ENCODE measurements at places on chromosomes 6 and 20. TPM values are rescaled to one million over a fixed set of nuclear protein-coding genes. Genes with fewer than 3 reads are reported as not detected.

Gene GZF1
- total RNA-seq: 15.6 TPM

Gene FGD2
- not detected for total RNA-seq

Gene COX4I2
- not detected for total RNA-seq

Gene AIF1
- not detected for total RNA-seq

Gene ULBP2
- total RNA-seq: 6.6 TPM

Gene SLC12A5
- not detected for total RNA-seq

Gene UBD
- total RNA-seq: not detected

Gene SGK2
- total RNA-seq: not detected

Gene SLC35F1
- 0.15 TPM for total RNA-seq

Gene OOEP
- not detected for total RNA-seq

Gene RNF5
- 74.6 TPM for total RNA-seq

Gene TNXB
- 0.17 TPM for total RNA-seq

Gene GJA1
- 82.4 TPM for total RNA-seq

Gene IL17A
- not detected for total RNA-seq

Gene MYT1
- total RNA-seq: not detected

Gene CAP2
- total RNA-seq: 2.7 TPM

Gene MICA
- 106 TPM for total RNA-seq

Gene BACH2
- 2.0 TPM for total RNA-seq

Gene SRMS
- not detected for total RNA-seq

Gene LIME1
- total RNA-seq: 6.7 TPM

Gene TOX2
- total RNA-seq: 50.5 TPM

Gene ATP6V1G2
- 1.2 TPM for total RNA-seq

Gene PRRT1
- total RNA-seq: 0.17 TPM

Gene SLC26A8
- not detected for total RNA-seq

Gene PACRG
- total RNA-seq: not detected

Gene MAS1
- total RNA-seq: not detected

Data from bronchus fibroblast of lung (primary cell).